Heart right ventricle (tissue), 16 donors: ENCODE measurements at places on chromosomes 1 and 21. TPM values are rescaled to one million over a fixed set of nuclear protein-coding genes. Genes with fewer than 3 reads are reported as not detected.

CFHR5 gene
- total RNA-seq, result not detected

DRAXIN gene
- total RNA-seq, result 0.05 TPM

OLFML3 gene
- 10.8 TPM for total RNA-seq

CLEC20A gene
- not detected for total RNA-seq

CLCA2 gene
- total RNA-seq, result not detected

EVI5 gene
- 30.7 TPM for total RNA-seq

DMBX1 gene
- total RNA-seq, result not detected

TBCE gene
- total RNA-seq, result 24.2 TPM

DHCR24 gene
- total RNA-seq, result 20.2 TPM

GRCh38 chr1:211935448-211935970 lies 99.8 kb downstream of the INTS7 start:
- no peak for DNase-seq

GRCh38 chr1:27530192-27530591 lies 40.2 kb upstream of the WASF2 start:
- no peak for DNase-seq

- DNase-seq, result no peak
Observed at GRCh38 chr1:166176416-166176815, 9.6 kb upstream of the FAM78B start.

DNA sequence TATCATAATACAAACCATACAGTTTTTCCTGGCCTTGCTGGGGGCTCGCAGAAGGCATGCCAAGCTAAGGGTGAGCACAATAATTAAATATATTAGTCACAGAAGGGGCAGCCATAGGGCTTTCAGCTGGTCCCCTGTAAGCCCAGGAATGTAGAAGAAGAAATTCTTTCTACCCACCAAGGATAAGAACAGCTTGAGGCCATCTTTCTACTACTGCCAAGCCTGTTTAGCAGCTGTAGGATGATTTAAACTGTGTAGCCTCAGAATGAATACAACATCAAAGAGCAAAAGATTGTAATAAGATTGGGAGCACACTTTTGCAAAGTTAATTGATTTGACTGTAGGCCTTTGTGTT lies 171.5 kb downstream of the LRRC7 start:
- DNase-seq, result no peak

GRCh38 chr1:89279011-89279466 lies 6.4 kb upstream of the GBP5 start:
- no peak for DNase-seq

GRCh38 chr1:116457946-116458604 lies 85.0 kb downstream of the ATP1A1 start:
- peak; percentile 29 for DNase-seq

DNA sequence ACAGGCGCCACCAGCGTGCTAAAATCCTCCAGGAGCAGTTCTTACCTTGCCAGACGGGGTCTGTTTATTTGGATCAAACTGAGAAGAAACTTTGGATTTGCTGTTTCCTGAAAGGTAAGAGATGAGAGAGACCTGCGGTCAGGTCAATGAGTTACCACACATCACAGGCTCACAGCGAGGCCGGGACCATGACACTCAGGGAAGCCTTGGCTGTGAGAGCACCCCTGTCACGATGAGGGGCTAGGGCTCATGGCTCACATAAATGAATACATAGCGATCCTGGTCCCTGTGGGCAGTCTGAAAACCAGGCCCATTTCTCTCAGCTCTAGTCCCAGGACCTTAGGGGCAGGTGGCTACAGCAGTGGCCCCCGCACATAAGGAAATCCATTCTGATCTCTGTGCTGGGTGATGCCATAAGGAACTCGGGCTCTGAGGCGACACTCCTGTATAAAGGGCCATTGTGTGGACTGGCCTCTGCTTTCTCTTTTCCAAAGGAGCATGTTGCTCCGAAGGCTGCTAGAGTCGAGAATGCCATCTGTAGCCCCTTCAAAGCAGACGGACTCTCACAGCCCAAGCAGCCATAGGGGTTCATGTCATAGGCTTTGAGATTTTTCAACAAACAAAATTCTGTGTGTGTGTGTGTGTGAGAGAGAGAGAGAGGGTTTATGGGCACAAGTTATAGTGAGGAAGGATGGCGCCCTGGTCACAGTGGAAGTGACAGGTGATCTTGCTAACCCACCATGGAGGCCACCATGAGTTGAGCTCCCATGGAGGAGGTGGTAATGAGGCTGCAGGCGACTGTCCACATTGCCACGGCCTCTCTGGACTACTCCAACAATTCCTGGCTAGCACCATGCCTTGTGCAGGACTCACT lies 9.0 kb upstream of the SRM start:
- DNase-seq, result no peak

GRCh38 chr1:45867697-45868348 lies 64.4 kb downstream of the MAST2 start:
- DNase-seq, result no peak

GRCh38 chr21:34692458-34693020 lies 23.7 kb downstream of the CLIC6 start:
- DNase-seq, result no peak

DNA sequence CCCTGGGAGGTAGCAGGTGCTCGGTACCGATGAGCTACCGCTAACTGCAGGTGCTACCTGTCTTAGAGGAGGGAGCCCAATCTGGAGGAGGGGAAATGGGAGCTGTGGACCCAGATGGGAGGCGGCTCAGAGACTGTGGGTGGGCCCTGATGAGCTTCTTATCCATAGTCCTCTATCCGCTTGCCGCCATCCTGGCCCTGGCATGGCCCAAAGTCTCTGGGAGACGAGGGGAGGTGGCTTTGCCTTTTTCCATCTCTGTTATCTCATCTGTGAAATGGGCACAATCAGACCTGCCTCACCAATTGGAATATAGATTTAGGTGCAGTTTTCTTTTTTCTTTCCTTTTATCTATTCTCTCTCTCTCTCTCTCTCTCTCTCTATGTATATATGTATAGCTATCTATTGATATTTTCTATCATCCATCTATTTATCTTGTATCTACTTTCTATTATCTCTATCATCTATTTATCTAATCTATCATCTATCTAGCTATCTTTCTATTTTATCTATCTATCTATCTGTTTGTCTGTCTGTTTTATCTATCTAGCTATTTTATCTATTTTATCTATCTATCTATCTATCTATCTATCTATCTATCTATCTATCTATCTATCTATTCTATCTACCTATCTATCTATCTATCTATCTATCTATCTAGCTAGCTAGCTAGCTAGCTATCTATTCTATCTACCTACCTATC lies 16.5 kb downstream of the TNFRSF1B start:
- no peak for DNase-seq

- DNase-seq, result no peak
Observed at GRCh38 chr1:53634571-53634979, 104.4 kb downstream of the GLIS1 start.

DNA sequence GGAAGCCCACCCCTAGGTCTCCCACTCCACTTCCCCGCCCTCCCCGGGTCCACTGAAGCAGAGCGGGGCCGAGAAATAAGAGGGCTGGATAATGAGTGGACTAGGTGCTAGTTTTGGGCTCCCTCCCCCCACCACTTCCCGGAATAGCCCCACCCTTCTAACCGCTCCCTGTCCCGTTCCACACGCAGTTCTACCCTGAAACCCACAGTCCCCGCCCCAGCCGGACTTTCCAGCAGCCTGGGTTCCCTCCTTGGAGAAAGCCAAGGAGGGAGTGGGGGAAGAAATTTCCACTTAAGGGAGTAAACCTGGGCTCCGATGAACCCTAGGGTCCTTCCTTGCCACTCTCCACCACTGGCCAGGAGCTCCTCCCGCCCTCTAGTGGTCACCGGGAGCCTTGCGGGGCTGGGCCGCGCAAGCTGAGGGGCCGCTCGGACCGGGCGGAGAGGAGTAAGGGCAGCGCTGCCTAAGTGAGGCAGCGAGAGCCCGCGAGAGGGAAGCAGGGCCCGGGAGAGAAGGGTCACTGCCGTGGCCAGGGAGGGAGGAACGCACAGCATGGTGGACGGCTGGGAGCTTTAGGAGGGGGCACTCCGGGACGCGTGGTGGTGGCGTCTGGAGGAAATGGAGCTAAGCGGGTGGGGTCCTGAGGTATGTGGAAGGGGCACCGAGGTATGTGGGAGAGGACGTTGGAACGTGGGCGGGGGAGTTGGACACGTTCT lies 14.3 kb downstream of the THBS3 start:
- peak; percentile 90 for DNase-seq

DNA sequence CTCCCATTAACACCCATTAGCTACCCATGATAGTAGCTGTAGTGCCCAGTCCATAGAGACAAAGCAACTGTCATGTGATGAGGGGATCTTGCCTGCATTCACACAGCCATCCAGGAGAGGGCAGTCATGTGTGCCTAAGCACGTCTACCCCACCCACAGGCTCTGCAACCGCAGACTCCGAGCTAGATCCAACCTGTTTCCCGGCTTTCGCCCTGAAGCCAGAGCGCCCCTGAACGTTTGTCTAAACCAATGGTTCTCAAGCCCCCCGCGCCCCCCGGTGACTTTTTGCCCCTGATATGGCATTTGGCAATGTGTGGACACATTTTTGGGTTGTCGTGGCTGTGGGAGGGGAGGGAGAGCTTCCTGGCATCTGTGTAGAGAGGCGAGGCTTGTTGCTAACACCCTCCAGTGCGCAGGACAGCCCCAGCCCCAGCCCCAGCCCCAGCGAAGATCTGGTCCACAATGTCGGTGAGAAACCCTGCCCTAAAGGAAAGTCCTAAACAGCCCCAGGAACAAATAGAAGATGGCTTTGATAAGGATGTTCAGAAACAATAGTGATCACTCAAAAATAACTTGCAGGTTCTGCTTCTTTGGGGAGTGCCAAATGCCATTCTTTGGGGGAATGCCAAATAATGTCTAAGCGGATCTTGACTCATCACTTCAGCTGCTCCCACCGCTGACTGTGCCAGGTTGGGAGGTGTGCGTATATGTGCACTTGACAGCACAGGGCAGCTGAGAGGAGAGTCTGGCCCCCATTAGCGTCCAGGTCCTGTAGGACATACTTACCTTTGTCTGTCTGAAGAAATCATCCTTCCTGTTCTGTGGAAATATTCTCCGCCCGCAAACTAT lies 34.5 kb downstream of the SLC44A3 start:
- peak; percentile 80 for DNase-seq

- DNase-seq, result no peak
Observed at GRCh38 chr1:71882226-71882625, 400.1 kb downstream of the NEGR1 start.

- peak; percentile 91 for DNase-seq
Observed at GRCh38 chr1:38046884-38047602, 450 bp upstream of the POU3F1 start.

GRCh38 chr1:186089940-186090339 lies 285.1 kb downstream of the TPR start:
- no peak for DNase-seq

DNA sequence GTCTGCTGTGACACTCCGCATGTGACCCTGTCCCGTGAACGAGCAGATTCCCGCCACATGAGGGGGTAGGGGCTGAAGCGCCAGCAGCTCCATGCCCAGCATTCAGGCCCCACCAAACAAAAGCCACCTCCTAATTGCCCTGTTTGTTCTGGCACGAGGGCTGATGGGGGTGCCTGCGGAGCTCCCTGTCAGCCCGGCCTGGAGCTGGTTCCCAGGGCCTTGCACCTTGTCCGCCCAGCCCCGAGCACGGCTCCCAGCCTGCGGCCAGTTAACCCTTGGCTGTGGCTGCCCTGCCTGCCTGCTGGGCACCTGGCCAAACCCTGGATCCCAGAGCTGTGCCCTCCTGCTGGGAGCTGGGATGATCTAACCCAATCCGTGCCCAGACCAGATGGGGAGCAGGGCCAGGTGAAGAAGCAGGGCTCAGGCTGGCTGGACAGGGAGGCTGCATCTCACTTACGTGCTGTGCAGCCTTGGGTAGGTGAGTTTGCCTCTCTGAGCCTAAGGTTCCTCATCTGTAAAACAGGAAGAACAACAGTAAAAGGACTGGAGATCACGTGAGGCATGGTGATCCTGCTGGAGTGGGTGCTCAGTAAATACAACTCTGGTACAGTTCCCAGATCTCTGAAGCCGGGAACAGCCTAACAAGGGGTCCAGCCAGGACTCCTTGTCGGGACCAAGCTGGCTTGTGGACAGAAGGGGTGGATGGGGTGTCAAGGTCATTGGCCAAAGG lies 110.9 kb upstream of the IFFO2 start:
- DNase-seq, result no peak

DNA sequence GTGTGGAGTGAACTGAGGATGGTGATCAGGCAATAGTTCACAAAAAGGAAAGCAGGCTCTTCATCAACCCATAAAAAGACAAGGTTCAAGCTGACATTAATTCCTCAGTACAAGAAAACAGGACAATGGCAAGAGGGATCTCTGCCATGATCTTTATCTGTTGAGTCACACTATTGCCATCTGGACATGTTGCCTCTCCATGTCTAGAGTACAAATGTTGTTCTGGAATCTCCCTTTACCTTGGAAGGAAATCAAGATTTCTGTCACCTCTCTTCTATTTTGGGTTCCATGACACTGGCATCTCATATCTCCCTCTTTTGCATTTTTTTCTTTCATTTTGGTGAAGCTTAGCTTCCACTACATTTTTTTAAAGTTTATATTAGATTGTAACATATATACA lies 329.1 kb downstream of the USP25 start:
- no peak for DNase-seq

DNA sequence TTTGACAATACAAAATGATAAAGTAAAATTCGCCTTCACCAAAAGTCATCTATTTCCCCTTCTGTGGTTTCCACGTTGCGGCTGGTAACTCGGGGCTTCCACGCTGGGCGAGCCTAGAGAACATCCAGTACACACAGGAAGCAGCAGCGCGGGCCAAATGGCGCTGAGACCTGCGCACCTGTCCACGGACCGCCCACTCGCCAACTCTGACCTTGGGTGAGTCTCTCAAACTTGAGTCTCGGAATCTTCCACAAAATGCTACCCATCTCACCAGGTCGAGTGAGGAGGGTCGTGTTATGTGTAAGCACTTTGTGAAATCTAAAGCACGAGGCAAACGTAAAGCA lies 820 bp upstream of the TTF2 start:
- no peak for DNase-seq

- DNase-seq, result no peak
Observed at GRCh38 chr1:10380594-10381275, 18.1 kb upstream of the PGD start.

DNA sequence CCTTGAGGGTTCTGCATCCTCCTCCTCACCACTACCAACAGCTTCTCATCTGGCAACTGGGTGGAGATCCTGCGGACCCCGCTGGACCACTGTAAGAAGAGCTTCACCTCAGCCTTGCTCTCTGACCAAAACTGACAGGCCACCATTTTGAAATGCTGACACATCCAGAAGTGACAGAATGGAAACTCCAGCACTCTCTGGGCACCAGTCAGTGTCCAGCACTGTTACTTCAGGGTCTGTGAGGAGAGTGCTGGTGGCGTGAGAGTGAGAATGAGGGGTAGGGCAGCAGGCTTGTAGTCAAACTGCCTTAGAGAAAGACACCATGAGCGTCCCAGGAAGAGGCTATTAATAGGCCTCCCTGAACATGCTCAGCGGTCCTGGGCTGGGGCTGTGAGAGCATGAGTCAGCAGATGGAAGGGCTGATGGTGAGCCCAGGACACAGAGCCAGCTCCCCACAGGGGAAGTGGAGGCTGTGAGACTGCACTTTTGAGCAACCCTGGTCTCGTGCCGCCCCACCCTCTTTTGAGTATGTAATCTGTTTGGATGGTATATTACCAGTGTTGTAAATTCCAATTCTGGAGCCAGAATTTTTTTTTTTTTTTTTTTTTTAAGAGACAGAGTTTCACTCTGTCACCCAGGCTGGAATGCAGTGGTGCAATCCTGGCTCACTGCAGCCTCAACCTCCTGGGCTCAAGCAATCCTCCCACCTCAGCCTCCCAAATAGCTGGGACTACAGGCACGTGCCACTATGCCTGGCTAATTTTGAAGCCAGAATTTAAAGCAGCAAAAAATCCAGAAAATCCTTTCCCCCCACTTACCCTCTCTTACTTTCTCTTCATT lies 34.4 kb upstream of the SLC30A1 start:
- DNase-seq, result peak; percentile 73
